NB4 (cell line): ENCODE measurements at places on chromosomes 16 and 17.

GRCh38 chr17:11330826-11331225 is 89.8 kb downstream of the SHISA6 start:
- DNase-seq = no peak

DNA sequence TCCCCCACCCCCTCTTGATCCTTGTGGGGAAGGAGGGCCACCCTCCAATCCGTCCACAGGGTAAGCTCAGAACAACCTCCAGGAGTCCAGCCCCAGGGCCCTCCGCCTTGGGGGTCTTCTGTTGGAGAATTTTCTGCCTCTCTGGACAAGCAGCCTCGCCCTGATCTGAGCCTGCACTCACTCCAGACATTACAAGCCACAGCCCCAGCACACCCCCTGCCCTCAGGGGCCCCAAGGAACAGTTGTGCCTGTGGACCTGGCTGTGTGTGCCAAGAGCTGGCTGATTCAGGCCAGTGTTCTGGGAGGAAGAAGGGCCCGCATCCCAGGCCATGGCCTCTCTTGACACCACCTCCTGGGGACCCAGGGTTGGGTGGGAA is 477 bp upstream of the ARHGAP27 start:
- peak; percentile 60 for DNase-seq

GRCh38 chr16:56606476-56607108 is 1.8 kb upstream of the MT2A start:
- DNase-seq = no peak

GRCh38 chr17:3590231-3590630 is 19.0 kb downstream of the TRPV1 start:
- no peak for DNase-seq

DNA sequence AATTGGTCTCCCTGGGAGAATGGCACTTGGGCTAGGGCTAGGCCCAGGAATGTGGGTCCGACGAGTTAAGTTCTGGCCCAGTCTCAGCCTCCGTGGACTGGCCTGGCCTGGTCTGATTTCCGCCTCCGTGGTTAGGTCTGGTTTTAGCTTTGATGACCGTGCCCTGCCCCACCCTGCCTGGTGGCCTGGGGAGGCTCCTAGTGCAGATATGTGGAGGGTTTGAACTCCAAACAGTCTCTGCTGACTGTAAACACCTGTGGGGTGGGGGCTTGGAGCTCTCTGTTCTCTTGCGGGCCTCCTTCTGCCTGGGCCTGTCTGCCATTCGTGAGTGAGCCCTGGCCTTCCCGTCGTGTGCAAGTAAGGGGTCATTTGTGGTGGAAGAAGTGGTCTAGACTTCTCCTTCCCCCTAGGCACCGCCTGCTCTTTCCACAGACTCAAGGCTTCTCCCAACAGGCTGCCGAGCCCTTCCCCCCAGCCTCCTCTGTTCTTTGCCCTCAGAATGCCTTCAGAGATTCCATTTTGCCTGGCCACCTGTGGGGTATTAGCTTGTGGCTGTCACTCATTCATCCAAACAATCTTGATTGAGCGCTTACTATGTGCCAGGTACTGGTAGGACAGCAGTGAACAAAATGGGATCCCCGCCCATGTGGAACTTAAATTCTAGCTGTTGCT is 1.6 kb downstream of the ATP6V0C start:
- DNase-seq = peak; percentile 63
